ENCODE measurements at places on chromosomes 12 and 14. TPM values are rescaled to one million over a fixed set of nuclear protein-coding genes. Genes with fewer than 3 reads are reported as not detected.

- DNase-seq: no peak
- H3K27me3 ChIP-seq: no peaks in the 10 kb centered on the region
- H3K4me1 ChIP-seq: no peaks in the 10 kb centered on the region
These were observed 429.9 kb downstream of the NELL2 start for GRCh38 chr12:44446181-44446580.

DNA sequence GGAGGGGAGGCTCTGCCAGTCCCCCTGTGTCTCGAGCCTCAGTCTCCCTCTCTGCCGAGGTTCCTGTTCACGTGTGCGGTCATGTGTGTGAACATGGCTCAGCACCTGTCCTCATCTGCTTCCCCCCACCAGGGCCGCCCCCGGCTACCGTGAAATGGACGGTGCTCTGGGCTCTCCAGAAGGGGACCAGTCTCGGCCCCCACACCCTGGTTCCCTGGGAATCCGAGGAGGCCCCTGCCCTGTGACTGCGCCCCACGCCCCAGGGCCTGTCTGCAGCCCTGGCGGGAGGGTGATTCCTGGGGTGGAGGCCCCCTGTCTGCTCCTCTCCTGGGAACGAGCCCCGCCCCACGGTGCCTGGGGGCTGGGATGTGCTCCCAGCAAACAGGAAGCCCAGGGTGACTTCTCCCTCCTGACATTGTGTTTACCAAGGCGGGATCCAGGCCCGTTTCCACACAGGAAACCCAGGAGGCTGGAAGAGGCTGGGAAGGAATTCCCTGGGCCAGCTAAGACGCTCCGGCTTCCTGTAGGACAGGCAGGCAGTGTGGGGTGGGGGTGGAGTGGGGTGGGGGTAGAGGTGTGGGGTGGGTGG lies 46.6 kb downstream of the KIF26A start:
- peaks cover 24% of the 10 kb centered on the region for H3K4me1 ChIP-seq
- no peak overlapping the region for H3K4me3 ChIP-seq
- H3K27ac ChIP-seq: peak overlapping the region; percentile 15
- peaks cover 2% of the 10 kb centered on the region for H3K27me3 ChIP-seq
- no peak for DNase-seq

DNA sequence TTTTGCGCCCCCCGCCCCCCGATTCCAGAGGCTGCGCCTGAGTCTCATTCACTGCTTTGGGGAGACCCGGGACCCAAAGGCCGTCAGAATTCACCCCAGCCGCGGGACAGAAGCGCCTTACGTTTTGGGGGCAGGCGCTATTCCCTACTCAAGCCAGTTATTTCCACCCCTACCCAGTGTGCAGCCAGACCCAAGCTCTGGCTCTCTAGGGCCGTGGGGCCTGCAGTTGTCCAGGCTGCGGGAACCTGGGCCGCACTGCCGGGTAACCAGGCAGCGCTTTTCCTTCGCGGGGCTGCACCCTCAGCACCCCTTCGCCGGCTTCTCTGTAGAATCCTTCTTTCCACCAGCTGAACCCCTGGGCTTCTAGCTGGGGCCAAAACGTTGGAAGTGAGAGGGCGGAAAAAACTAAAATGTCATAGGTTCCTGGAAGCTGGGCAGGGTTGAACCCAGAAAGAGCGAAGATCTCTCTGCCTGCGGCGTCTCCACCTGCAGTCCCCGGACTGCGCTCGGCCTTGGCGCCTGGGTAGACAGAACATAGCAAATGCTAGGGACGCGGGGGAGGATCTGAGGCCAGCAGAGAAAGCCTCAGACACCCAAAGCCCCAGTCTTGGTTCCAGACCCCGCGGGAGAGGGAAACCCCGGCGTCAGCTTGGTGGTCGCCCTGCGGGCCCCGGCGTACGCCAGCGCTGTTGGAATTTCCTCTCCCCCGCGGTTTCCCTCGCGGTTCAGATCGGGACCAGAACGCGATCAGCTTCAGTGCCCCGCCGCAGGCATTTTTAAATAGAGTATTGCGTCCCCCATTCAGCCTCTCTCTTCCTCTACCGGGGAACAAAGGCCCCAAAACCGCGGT lies 18.3 kb downstream of the TBX3 start:
- no peak overlapping the region for H3K27ac ChIP-seq
- no peak for DNase-seq
- no peaks in the 10 kb centered on the region for H3K36me3 ChIP-seq
- H3K4me1 ChIP-seq: peaks cover 39% of the 10 kb centered on the region
- H3K4me3 ChIP-seq: no peak overlapping the region
- H3K27me3 ChIP-seq: peaks cover 87% of the 10 kb centered on the region

DNA sequence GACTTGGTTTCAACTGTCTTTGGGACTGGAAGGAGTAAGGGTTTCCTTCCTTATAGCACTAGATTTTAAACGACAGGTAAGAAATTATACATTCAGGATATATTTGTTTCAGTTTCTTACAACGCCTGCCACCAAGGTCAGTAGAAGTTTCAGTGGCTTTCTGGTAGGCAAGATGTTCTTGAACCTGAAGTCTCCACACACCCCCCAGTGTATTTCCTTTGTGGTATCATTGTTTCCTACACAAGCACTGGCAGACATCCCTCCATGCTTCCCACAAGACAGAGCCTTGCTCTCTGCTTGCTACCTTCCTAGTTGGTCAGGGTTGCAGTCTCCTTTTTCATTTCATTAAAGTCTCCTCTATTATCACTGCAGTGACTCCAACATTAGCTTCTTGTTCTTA lies 283.1 kb downstream of the FLRT2 start:
- no peak overlapping the region for H3K4me3 ChIP-seq
- DNase-seq: no peak
- H3K4me1 ChIP-seq: no peaks in the 10 kb centered on the region
- H3K27ac ChIP-seq: no peak overlapping the region
- H3K36me3 ChIP-seq: no peaks in the 10 kb centered on the region
- H3K27me3 ChIP-seq: no peaks in the 10 kb centered on the region

- H3K27me3 ChIP-seq: no peaks in the 10 kb centered on the region
- peaks cover 59% of the 10 kb centered on the region for H3K36me3 ChIP-seq
- no peak for DNase-seq
- no peaks in the 10 kb centered on the region for H3K4me1 ChIP-seq
- no peak overlapping the region for H3K27ac ChIP-seq
These were observed 11.9 kb downstream of the DLST start for GRCh38 chr14:74893614-74894091.

GRCh38 chr14:23609001-23609400 lies 27.2 kb upstream of the DHRS2 start:
- no peak for DNase-seq
- no peak overlapping the region for H3K27ac ChIP-seq
- no peaks in the 10 kb centered on the region for H3K27me3 ChIP-seq
- H3K4me3 ChIP-seq: no peak overlapping the region
- H3K4me1 ChIP-seq: no peaks in the 10 kb centered on the region

GRCh38 chr12:31533470-31533869 lies 57.5 kb downstream of the DENND5B start:
- H3K27me3 ChIP-seq: no peaks in the 10 kb centered on the region
- DNase-seq: no peak
- no peak overlapping the region for H3K4me3 ChIP-seq
- no peaks in the 10 kb centered on the region for H3K4me1 ChIP-seq
- no peaks in the 10 kb centered on the region for H3K36me3 ChIP-seq

DNA sequence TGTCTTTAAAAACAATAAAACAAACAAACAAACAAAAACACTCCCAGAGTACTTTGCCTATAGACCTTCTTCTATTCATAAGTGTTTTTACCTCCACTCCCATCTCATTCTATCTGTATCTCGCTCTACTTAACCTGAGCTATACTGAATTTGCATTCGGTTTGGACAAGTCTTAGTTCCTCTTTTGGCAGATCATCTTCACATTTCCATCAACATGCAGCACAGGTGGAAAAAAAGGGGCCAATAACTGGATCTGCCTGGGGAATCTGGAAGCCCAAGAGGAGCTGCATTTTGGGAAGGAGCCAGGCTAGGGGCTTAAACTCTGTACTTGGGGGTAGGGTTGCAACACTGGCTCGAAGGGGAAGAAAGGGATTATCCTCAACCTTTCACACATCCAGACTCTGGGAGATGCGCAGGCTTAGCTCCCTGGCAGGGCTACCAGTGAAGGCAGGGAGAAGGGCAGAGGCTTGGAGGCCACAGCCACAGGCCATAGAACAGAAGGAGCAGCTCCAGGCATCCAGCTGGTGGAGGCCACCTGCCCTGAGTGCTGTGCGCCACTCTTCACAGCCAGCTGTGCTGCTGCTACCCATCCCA lies 4.1 kb downstream of the NINJ2 start:
- no peaks in the 10 kb centered on the region for H3K27me3 ChIP-seq
- peaks cover 16% of the 10 kb centered on the region for H3K4me1 ChIP-seq
- no peaks in the 10 kb centered on the region for H3K36me3 ChIP-seq

DNA sequence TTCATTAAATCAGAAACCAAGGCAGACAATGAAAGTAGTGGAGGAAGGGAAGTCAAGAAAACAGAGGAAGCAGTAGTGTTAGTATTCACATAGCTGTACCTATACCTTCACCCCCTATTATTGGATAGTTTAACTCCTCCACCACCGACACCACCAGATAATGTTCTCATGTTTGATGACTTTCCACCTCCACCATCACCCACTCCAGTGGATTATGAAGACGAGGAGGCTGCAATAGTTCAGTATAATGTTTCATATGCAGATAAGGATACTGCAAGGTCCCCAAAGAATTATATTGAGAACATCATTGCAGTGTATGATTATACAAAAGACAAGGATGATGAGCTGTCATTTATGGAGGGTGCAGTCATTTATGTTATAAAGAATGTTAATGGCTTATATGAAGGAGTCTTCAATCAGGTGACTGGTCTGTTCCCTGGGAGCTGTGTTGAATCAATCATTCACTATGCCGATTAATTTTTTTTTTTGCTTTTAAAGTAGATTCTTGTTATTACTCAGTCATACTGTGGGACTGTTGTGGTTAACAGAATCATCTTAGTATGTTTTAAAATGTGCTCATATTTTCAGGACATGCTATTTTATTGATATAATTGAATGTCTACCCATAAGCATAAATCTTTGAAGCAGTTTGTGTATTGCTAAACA lies 32.2 kb upstream of the KTN1 start:
- no peak for DNase-seq
- H3K27me3 ChIP-seq: no peaks in the 10 kb centered on the region
- no peak overlapping the region for H3K27ac ChIP-seq

GRCh38 chr12:55607821-55608594 lies 28.7 kb upstream of the OR10P1 start:
- no peaks in the 10 kb centered on the region for H3K27me3 ChIP-seq
- no peak overlapping the region for H3K4me3 ChIP-seq
- DNase-seq: no peak
- no peaks in the 10 kb centered on the region for H3K36me3 ChIP-seq
- no peak overlapping the region for H3K27ac ChIP-seq
- no peaks in the 10 kb centered on the region for H3K4me1 ChIP-seq

Gene CCDC184
- 23.2 TPM for total RNA-seq

Gene A2M
- 263 TPM for total RNA-seq

Gene CIROP
- 0.10 TPM for total RNA-seq

Gene FANCM
- total RNA-seq: 16.2 TPM

Gene TBX3
- 6.9 TPM for total RNA-seq

Gene TROAP
- 5.1 TPM for total RNA-seq

Gene OASL
- 0.39 TPM for total RNA-seq

Gene SOS2
- 60.2 TPM for total RNA-seq

Gene MYH6
- total RNA-seq: 0.11 TPM

Measured in spinal cord (tissue), 10 donors.